ENCODE measurements at places on chromosomes 1 and 21. TPM values are rescaled to one million over a fixed set of nuclear protein-coding genes. Genes with fewer than 3 reads are reported as not detected.

Gene RHOU
- 1.6 TPM for total RNA-seq

Gene OPTC
- total RNA-seq, result not detected

Gene CD1E
- total RNA-seq, result not detected

Gene CFAP57
- not detected for total RNA-seq

Gene DCST1
- 0.32 TPM for total RNA-seq

Gene OR2T2
- not detected for total RNA-seq

Gene LCE1F
- not detected for total RNA-seq

Gene C8B
- 0.20 TPM for total RNA-seq

Gene HSF2BP
- total RNA-seq, result 0.35 TPM

Gene NBPF20
- 9.0 TPM for total RNA-seq

Gene NPR1
- not detected for total RNA-seq

Gene ABCA4
- not detected for total RNA-seq

Gene COL18A1
- 2.7 TPM for total RNA-seq

Gene SPATA46
- total RNA-seq, result not detected

Gene DENND2C
- 2.2 TPM for total RNA-seq

Gene C1orf94
- not detected for total RNA-seq

Gene S100A14
- not detected for total RNA-seq

Gene ACOT11
- 0.15 TPM for total RNA-seq

Gene NBPF4
- not detected for total RNA-seq

Gene GBP3
- 36.6 TPM for total RNA-seq

Gene RGS8
- total RNA-seq, result not detected
